NCI-H510A (cell line): ENCODE measurements at places on chromosomes 12 and 14.
A peak's percentile ranks its signal among the peaks of the same experiment; 100 is the strongest.

DNA sequence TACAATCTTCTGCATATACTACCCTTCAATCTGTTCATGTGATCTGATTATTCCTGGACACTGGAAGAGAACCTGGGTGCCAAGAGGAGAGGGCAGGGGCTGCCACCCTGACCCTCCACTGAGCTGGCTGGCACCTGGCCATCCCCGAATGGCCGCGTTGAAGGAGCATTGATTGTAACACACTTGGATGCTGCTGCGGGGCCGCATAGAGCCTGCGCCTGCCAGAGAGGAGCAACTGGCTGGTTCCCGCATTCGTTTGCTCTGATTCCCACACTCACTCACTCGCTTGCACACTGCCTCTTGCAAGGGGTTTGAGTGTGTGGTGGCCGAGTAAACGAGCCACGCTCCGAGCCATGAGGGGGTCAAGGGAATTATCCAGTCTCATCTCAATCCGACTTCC lies 32.4 kb downstream of the PSEN1 start:
- DNase-seq, result no peak

DNA sequence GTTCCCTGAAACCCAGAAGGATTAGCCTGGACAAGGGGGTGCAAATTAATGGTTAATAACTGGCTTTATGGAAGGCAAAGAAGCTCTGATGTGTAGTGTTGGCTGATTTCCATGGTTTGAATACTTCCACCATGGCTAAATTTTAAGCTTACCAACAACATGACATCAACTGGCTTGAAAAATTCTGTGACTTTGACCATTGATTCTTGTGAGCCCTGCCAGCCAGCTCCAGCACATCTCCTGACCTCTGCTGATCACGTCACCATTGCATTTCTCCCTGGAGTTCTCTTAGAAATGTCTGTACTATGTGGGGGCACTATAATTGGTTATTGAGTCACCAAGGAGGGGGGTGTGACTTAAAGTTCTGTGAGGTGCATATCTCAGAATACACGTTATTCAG lies 171.2 kb downstream of the MYRFL start:
- no peak for DNase-seq

DNA sequence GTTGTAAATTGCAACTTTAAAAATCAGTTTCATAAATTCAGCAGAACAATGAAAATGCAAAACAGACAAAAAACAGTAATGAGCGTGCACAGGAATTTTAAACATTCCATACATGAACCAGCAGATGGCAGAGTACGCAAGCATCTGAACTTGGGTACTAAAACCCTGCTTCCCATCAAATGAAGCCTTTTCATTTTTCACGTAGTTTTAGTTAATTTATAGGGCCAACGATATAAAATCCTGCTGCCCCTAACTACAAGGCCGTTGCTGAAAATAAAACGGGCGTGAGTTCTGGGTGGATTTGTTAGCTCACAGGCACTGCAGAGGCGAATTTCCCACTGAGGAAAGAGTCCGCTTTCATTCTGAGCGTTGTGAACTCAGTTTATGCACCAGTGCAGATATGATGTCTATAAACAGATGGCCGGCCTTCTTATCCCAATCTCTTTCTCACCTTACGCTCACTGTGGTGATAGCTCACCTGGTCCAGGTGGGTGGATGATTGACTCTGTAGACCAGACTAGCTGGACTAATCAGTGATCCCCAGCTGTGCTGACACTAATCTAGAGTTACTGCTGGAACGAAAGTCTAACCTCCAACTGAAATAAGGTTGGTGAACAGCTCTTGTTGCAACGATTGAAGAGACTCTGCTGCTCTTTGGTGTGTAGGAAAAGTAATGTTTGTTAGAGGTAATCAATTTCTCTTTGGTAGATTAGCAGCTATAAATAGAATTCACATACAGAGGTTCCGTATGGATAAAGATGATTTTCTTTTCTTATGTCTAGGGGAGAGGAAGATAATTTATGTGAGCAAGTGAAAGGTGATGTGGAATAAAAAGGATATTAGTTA lies 89.2 kb downstream of the PDZRN4 start:
- peak; percentile 27 for DNase-seq

DNA sequence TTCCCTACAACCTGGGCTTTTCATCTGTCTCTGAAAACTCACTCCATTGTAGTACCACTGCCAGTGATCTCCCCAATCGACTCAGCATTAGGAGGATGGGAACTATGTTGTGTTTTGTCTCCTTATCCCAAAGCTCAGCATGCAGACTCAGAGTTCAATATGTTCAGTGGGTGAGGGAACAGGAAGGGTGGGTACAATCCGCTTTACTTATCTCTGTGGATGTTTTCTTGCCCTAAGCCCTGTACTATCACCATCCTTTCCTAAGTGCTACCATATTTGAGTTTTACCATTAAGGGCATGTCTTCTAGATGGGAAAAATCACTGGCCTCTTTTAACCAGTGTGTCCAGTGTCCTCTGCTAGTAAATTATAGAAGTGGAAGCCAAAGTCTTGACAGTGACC lies 107.1 kb downstream of the PPM1H start:
- DNase-seq, result no peak

DNA sequence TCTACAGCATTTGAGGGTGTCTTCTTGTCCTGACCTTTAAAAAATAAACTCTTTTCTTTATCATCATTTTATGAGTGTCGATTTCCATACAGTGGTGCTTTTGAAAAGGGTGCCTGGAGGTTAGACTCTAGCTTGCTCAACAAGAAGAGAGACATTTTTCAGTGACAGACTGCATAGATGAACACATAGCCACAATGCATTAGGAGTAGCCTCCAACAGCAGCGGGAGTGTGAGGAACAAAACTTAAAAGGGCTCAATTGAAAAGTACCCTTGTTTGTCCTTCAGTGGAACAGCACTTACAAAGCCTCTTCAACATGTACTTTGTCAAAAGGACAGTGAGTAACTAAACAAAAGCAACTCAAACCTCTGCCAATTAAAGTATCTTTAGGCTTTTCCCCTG lies 119.3 kb downstream of the SOX5 start:
- no peak for DNase-seq

DNA sequence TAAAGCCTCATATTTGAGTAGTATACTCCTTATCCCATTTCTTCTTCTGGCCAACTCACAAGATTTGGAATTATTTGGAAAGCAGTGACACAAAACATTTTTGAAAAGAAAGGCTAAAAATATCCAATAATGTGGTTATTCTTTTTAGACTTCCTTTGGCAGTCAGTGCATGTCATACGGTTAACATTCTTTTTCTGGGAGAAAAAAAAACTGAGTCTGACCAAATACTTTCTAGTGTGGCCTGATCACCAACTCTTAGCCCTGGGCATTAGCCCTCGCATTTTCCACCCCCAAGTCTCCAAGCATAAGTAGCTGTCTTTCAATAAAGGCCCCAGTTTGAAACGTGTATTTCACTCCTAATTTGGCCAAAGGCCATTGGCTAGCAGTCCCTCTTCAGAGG lies 5.9 kb downstream of the RASSF3 start:
- no peak for DNase-seq

DNA sequence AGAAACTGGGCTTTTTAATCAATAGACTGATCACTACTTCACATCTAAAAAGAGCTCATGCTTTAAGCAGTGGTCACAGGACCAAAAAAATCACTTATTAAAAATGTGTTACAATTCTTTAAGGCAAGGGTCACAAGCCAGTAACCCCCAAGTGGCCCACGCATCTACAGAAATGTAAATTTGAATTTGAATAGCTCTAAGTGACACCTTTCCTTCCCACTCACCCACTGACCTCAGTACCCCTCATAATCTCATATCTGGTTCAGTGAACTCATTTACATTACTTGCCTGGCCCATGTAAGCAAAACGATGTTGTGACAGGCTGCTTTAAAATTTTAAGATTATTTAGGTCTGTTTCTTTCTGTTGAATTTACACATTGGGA lies 27.4 kb downstream of the NELL2 start:
- no peak for DNase-seq

- DNase-seq, result no peak
Measured at GRCh38 chr12:15996254-15996653, 85.1 kb downstream of the DERA start.

DNA sequence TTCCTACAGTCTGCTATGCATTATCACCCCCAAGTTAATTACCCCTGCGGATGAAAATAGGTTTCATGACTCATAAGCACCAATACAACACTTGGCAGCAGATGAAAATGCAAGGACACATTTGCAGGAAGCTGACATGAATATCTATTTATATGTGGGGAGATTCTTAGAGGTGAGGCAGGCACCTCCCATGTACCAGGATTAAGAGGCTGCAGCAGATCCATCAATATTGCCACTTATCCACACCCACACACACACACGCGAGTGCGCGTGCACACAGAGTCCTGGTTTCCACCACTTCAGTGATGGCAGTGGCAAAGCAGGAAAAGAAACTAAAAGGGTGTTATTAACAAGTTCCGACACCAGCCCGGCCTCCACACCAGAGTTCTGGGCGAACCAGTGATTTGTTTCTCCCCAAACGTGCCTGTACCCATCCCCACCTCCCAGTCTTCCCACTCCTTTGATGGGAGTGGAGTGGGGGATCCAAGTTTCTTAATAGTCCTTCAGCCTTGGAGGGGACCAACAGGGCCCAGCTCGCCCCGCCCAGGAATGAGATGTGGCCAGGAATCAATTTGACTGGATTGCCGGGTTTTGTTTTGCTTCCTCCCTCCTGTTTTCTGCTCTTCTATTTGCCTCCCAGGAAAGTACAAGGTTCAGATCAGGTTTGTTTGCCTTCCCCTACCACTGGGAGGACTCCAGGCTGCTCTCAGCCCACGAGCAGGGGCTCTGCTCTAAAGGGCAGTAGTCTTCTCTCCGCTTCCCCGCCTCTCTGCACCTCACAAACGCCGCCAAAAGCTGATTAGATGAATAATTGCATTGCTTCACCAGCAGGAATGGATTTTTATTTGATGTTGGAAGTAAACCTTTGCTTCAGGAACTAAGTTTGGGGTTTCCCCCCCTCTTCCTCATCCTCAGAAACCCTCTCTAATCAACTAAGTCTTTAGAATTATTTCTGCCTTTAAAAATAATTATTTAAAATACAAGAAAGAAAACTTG lies 5.2 kb downstream of the IRF2BPL start:
- peak; percentile 64 for DNase-seq

DNA sequence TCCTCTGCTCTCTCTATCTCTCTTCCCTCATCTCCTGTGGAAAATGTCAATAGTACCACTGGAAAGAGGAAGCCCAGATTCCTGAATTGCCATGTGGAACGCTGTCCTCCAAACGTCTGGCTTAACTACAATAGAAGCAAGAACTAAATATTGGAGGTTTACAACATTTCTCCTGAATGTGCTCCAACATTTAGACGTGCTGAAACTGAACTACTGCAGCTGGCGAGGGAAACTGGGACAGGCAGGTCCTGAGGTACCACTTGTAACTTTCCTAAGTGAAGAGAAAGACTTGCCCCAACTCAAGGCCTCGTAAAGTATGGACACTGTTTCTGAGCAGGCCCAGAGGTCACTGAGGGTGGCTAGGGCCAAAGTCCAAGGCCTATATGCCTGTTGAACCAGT lies 187.7 kb downstream of the NTF3 start:
- no peak for DNase-seq

DNA sequence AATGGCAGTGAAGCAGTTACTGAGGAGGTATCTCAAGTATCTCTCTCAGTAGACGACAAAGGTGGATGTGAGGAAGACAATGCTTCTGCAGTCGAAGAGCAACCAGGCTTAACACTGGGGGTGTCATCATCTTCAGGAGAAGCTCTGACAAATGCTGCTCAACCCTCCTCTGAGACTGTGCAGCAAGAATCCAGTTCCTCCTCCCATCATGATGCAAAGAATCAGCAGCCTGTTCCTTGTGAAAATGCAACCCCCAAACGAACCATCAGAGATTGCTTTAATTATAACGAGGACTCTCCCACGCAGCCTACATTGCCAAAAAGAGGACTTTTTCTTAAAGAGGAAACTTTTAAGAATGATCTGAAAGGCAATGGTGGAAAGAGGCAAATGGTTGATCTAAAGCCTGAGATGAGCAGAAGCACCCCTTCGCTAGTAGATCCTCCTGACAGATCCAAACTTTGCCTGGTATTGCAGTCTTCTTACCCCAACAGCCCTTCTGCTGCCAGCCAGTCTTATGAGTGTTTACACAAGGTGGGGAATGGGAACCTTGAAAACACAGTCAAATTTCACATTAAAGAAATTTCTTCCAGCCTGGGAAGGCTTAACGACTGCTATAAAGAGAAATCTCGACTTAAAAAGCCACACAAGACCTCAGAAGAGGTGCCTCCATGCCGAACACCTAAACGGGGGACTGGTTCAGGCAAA lies 216.6 kb downstream of the AKAP6 start:
- no peak for DNase-seq

DNA sequence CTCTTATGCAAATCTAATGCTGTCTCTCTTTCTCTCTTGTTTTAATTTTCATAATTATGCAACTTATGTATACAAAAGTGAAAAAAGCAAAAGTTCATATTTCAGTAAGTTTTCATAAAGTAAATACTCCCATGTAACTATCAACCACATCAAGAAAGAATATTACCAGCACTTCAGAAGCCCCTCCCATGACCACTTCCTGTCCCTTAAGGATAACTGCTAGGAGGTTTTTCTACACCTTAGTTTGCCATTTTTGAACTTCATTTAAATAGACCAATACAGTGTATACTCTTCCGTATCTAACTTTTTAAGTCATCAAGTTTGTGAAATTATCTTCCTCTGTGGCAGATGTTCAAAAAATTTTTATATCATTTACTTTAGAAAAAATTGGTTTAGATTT lies 547 bp upstream of the OR4K15 start:
- no peak for DNase-seq

- no peak for DNase-seq
Measured at GRCh38 chr12:93572712-93573551, 457 bp downstream of the SOCS2 start.

DNA sequence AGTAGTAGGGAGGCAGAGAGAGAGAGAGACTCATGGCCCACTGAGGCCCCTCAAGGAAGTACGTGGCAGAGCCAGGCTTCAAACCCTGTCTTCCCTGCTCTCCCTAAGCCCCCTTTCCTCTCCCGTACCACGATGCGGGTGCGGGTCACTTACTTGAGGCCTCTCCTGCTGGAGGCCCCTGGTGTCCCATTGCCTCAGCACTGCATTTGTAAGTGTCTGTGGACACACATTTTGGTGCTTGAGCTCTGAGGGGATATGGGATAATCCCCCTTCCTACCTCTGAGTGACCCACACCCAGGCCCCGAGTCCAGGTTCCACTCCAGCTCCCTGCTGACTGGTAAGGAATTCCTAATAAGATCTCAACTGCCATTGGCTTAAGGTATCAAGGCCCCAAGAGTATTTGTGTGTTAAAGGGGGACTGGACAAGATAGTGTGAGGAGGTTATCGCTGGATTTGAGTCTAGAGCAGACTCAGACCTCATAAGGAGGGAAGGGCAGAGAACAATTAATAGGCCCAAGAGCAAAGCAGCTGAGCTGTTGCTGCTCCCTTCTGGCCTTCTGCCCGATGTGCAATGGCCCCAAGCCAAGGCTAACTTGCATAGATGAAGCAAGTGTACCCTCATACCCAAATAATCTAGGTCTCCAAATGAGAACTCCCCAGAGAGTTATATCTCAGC lies 71.9 kb downstream of the CRACR2A start:
- DNase-seq, result no peak

DNA sequence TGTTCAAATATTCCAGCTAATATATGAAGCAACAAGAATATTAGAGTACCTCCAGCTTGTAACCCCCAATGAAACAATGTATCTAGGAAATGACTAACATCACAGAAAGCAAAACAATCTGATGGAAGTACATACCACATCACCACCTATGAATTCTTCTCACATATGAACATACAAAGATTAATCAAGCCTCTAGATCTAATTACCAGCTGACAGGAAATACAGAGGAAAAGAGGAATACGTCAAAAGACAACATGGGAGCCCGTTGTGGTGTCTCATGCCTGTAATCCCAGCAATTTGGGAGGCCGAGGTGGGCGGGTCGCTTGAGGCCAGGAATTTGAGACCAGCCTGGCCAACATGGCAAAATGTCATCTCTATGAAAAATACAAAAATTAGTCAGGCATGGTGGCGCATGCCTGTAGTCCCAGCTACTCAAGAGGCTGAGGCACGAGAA lies 7.5 kb downstream of the NEDD8 start:
- no peak for DNase-seq
